Chondrocyte (in vitro differentiated cells): ENCODE measurements at places on chromosomes 2 and 18. TPM values are rescaled to one million over a fixed set of nuclear protein-coding genes. Genes with fewer than 3 reads are reported as not detected.

DNA sequence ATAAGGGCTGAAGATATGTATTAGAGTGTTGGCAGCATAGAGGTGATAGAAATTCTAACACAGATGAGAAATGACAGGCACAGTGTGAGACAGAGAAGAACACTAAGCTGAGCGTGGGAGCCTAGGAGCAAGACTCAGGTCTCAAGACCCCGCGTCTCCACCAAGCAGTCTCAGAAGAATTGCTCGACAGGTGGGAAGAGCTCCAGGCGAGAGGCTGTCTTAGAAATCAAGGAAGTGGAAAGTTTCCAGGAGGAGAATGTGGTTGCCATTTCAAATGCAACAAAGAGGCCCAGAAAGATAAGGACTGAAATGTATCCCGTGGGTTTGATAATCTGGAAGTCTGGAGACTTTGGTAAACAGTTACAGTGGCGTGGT, 31.5 kb upstream of the CAB39 start:
- H3K4me1 ChIP-seq, result peaks cover 11% of the 10 kb centered on the region
- peaks cover 9% of the 10 kb centered on the region for H3K27me3 ChIP-seq

DNA sequence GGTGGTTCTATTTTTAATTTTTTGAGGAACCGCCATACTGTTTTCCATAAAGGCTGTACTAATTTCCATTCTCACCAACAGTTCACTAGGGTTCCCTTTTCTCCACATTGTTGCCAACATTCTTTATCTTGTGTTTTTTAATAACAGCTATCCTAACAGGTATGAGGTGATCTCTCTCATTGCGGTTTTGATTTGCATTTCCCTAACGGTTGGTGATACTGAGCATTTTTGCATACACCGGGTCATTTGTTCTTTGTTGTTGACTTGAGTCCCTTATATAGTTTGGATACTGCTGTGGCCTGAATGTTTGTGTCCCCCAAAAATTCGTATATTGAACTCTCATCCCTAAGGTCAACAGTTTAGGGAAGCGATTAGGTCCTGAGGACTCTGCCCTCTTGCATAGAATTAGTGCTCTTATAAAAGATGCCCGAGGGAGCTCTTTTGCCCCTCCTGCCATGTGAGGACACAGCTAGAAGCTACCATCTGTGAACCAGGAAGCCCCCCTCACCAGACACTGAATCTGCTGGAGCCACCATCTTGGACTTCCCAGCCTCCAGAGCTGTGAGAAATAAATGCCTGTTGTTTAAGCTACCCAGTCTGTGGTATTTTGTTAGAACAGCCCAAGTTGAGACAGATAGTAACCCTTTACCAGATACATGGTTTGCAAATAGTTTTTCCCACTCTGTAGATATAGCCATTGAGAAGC, 4.7 kb downstream of the IMP4 start:
- no peak overlapping the region for H3K4me3 ChIP-seq
- H3K27me3 ChIP-seq, result no peaks in the 10 kb centered on the region
- H3K4me1 ChIP-seq, result peaks cover 13% of the 10 kb centered on the region

DNA sequence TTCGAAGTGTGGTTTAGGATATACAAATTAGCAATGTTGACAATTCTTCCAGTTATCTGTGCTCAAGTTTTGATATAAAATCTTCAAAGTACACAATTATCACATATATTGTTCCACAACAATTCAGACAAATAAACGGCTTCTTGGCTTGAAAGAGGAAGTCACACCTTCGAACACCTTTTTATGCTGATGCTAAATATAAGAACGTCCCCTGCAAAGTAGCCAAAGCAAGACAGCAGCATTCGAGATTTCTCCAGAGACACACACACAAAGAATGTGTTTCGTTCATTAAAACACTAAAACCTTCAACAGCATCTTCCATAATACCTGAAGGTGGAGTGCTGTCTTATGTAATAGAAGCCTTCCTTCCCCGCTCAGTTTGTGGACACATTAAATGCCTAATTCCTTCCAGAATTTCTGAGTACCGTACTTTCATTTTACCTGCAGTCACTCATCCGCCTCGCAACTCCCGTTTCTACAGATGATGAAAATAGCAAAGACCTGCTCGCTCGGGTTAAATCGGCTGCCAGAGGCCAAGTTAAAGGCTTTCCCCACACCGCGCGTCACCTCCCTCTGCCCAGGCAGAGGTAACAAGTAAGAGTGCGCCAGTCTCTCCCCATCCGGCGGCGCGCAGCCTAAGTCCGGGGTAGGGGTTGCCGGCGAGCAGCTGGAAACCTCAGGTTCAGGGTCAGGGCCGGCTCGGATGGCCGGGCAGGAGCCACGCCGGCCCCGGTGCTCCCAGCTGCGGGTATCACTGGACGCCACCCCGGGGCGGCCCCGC, 847 bp downstream of the SERPINE2 start:
- DNase-seq, result no peak
- peaks cover 20% of the 10 kb centered on the region for H3K4me1 ChIP-seq
- no peak overlapping the region for H3K27ac ChIP-seq
- no peaks in the 10 kb centered on the region for H3K36me3 ChIP-seq
- peak overlapping the region; percentile 90 for H3K4me3 ChIP-seq
- H3K27me3 ChIP-seq, result no peaks in the 10 kb centered on the region

Gene FAM210A
- 12.5 to 19.6 TPM (median 18.5 TPM) in 3 replicates for total RNA-seq

DNA sequence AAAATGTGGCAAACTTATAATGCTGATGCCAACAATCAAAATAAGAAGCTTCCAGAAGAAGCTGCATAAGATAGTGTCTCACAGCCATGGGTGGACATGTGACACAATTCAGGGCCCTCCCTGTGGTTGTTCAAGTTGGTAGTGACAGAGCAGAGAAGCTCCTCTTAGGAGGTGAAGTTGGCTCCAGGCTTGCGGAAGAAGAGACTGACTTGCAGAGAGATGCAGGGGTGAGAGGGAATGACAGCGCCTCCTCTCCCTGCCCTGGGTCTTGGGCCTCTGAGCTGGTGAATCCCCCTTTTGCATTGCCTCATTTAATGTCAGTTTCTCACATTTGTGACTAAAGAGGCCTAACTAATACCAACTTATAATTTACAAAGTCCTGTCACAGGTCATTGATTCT, 23.0 kb upstream of the RHOB start:
- H3K36me3 ChIP-seq, result no peaks in the 10 kb centered on the region
- H3K27ac ChIP-seq, result no peak overlapping the region
- DNase-seq, result no peak
- no peak overlapping the region for H3K4me3 ChIP-seq
- peaks cover 56% of the 10 kb centered on the region for H3K4me1 ChIP-seq
